Heart right ventricle (tissue), 16 donors: ENCODE measurements at places on chromosomes 4 and X. TPM values are rescaled to one million over a fixed set of nuclear protein-coding genes. Genes with fewer than 3 reads are reported as not detected.

The GC gene
- not detected for total RNA-seq

The LAMP2 gene
- total RNA-seq = 70.0 TPM

The STS gene
- total RNA-seq = 7.3 TPM

The AFF2 gene
- total RNA-seq = 0.56 TPM
